T-cell (primary cell): ENCODE measurements at places on chromosomes 4 and X. TPM values are rescaled to one million over a fixed set of nuclear protein-coding genes. Genes with fewer than 3 reads are reported as not detected.

The LNX1 gene
- total RNA-seq, result not detected

The LRP2BP gene
- total RNA-seq, result 0.89 TPM

The CENPVL3 gene
- total RNA-seq, result not detected

The PNMA3 gene
- total RNA-seq, result 9.9 TPM

DNA sequence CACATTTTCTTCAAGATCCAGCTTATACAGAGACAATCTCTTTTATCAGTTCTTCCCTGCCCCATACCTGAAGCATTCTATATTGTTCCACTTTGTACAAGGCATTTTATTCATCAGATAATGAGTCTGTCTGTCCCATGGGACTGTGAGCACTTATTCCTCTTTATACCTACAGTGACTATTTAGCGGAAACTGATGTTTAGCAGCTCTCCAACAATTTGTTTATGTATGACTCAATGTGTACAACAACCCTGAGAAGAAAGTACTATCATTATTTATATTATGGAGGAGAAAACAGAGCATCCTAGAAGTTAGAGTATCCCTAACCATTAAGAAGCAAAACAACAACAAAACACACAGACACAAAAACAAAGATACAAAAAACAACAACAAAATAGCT, 306.5 kb downstream of the PRDM5 start:
- H3K4me1 ChIP-seq, result no peaks in the 10 kb centered on the region
- no peak overlapping the region for H3K4me3 ChIP-seq
- no peak overlapping the region for H3K27ac ChIP-seq
- no peak for DNase-seq
- H3K27me3 ChIP-seq, result no peaks in the 10 kb centered on the region

- no peaks in the 10 kb centered on the region for H3K36me3 ChIP-seq
- no peak for DNase-seq
- no peak overlapping the region for H3K27ac ChIP-seq
- no peak overlapping the region for H3K4me3 ChIP-seq
- no peaks in the 10 kb centered on the region for H3K27me3 ChIP-seq
- no peaks in the 10 kb centered on the region for H3K4me1 ChIP-seq
Observed at GRCh38 chrX:123223409-123223808, 39.3 kb downstream of the GRIA3 start.

- no peak overlapping the region for H3K4me3 ChIP-seq
- H3K27me3 ChIP-seq, result no peaks in the 10 kb centered on the region
- H3K36me3 ChIP-seq, result no peaks in the 10 kb centered on the region
- no peaks in the 10 kb centered on the region for H3K4me1 ChIP-seq
- no peak for DNase-seq
Observed at GRCh38 chr4:173001571-173001970, 167.0 kb upstream of the GALNT7 start.

- no peak overlapping the region for H3K27ac ChIP-seq
- no peaks in the 10 kb centered on the region for H3K4me1 ChIP-seq
- no peak for DNase-seq
- no peaks in the 10 kb centered on the region for H3K36me3 ChIP-seq
- H3K27me3 ChIP-seq, result no peaks in the 10 kb centered on the region
Observed at GRCh38 chr4:6233929-6234328, 33.6 kb upstream of the JAKMIP1 start.

- H3K27me3 ChIP-seq, result no peaks in the 10 kb centered on the region
- H3K36me3 ChIP-seq, result no peaks in the 10 kb centered on the region
- DNase-seq, result no peak
- no peaks in the 10 kb centered on the region for H3K4me1 ChIP-seq
Observed at GRCh38 chr4:45410701-45411210, 684.4 kb upstream of the GNPDA2 start.

DNA sequence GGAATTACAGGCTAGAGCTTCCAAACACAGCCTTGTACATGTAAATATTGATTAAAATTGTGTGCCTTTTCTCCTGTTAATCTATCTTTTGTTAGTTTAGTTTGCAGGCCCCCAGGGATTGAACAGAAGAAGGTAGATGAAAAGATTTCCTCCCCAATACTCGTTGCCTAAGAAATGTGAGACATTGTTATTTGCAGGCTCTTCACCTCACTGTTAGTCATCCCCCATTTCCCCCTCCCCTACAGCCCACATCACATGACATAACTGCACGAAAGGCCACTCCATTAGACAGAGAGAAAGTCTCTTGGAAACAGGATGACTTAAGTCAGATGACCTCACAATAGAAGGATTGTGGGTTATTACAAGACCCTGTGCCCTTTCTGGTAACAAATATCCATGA, 13.3 kb upstream of the MID1 start:
- no peaks in the 10 kb centered on the region for H3K4me1 ChIP-seq
- no peak overlapping the region for H3K27ac ChIP-seq
- H3K4me3 ChIP-seq, result no peak overlapping the region
- no peaks in the 10 kb centered on the region for H3K27me3 ChIP-seq
